ENCODE measurements at places on chromosomes 3 and 15.

DNA sequence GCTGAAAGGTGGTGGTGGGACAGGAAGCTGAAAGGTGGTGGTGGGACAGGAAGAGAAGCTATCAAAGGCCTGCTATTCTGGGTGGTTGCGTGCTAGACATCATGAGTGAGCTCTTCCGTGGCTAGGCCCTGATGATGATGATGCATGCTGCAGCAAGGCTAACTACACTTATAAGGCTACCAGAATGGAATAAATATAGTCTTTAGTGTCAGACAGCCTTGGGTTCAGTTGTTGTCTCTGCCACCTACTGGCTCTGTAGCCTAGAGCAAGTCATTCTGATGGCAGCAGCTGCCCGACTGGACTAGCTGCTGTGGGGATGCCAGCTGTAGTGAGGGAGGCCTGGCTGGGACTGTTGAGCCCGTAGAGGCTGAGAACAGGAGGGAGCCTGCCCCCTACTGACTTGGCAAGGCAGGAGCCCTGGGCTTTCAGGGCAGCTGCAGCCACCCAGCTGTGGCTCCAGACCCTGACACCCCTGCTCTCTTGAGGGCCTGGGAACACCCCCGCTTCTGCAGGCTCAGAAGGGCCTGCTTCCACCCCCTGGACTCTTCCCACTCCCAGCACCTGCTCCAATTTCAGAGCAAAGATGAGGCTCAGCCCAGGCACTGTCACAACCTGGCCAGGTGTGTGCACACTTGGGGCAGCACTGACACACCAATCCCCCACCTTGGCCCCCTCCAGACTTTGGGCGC, 21.4 kb upstream of the ZBED2 start:
- no peak for DNase-seq

GRCh38 chr3:53489787-53490458, 4.5 kb upstream of the CACNA1D start:
- no peak for DNase-seq

- DNase-seq = no peak
Observed at GRCh38 chr15:72998681-72999466, 53.4 kb upstream of the NEO1 start.

DNA sequence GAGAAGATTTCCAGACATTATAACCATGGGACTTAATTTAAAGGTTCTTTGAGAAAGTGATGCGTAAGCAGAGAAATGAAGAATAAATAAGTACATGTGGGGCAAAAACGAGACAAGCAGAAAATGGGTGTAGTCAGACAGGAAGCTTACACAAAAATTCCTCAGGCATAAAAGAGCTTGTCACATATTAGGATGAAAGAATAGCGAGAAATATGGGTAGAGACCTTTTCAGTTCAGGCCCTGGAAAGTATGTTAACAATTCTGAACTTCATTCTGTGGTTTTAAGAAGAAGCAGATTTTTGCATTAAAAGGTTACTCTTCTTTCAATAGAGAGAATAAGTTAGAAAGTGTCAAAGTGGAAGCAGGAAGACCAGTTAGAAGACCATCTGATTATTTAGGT, 352.4 kb downstream of the ROBO1 start:
- DNase-seq = no peak

DNA sequence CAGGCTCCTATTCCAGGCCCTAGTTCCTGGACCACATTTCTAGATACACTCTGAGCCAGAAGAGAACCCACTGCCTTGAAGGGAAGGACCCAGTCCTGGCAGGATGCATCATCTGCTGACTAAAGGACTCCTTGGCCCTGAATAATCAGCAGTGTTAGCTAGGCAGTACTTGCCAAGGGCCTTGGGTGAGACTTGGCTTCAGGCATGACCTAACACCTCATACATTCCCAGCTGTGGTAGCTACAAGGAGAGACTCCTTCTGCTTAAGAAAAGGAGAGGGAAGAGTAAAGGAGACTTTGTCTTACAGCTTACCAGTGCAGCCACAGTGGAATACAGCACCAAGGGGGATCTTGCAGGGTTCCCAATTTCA, 26.4 kb downstream of the PEAK1 start:
- no peak for DNase-seq

- no peak for DNase-seq
Observed at GRCh38 chr3:186653080-186653707, 12.6 kb upstream of the HRG start.

DNA sequence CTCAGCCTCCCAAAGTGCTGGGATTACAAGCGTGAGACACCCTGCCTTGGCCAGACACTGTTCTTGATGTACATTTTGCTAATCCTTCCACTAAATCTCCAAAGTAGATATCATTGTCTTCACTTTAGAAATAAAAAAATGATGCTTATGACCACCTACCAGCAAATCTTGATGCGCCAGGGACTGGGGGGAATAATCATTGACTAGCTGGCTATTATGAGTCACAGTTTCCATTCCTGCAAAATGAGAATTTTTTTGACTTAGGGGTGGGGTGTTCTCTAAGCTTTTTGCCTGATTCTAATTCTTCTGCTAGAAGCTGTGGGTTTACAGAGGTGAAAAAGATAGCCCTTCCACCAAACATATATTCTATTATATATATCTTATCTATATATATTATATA, 17.1 kb upstream of the RFC4 start:
- DNase-seq = no peak

- DNase-seq = no peak
Observed at GRCh38 chr15:71127083-71127482, 11.8 kb downstream of the THSD4 start.

DNA sequence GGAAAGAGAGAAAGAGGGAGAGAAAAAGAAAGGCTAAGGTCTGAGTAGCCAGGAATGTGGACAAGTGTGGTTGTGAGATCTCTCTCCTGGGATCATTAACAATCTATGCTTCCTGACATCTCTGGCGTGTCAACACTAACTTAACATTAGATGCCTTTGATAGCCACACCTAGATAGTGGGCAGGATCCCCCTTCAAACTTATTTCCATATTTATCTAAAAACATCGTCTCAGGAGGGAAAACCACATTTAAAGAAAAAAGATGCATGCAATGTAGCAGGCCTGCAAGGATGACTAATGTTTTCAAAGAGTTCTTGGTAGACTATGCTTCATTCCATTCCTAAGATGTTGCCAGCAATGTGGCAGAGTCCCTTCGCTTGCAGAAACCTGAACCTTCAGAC, 80.9 kb downstream of the MLH1 start:
- no peak for DNase-seq

GRCh38 chr3:151962352-151962751, 88.9 kb downstream of the SUCNR1 start:
- no peak for DNase-seq

DNA sequence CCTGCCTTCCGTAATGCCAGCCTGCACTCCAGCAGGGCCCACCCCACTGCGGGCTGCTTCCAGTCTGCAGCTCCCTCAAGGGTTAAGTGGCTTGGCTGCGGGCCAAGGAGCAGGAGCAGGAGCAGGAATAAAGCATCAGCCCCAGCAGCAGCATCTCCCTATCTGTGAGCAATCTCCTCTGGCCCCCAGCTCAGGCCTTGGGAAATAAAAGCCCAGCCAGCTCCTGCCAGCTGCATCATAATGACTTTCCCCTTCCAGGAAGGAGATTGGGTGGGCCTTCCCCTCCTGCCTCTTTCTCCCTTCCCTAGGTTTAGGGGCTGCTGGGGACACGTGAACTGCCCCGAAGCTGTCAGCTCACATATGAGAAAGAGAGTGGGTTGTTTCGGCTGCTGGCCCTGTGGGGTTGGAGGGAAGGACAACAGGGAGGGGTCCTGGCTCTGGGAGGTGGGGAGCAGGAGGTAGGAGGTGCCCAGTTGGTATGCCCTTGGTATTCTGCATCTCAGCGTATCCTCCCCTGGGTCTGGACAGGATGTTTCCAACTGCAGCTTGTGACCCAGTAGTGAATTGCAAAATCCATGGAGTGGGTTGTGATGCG, 34.6 kb upstream of the FGD5 start:
- DNase-seq = peak; percentile 22

DNA sequence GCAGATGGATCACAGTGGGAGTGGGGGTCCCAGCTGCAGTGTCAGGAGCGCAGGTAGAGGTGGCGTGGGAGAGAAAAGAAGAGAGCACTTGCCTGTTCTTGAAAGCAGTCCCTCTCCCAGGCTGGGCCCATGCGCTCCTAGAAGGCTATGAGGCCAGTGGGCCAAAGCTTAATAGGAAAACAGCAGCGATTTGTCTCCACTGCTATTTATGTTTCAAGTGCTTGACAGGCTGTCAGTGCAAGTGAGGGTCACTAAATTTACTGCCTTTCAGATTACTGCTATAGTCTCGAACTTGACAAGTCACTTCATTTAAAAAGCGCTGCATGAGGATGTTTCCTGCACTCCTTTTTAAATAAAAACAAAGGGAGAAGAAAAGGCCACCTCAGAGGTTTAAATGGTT, 239.5 kb downstream of the GAP43 start:
- DNase-seq = no peak

DNA sequence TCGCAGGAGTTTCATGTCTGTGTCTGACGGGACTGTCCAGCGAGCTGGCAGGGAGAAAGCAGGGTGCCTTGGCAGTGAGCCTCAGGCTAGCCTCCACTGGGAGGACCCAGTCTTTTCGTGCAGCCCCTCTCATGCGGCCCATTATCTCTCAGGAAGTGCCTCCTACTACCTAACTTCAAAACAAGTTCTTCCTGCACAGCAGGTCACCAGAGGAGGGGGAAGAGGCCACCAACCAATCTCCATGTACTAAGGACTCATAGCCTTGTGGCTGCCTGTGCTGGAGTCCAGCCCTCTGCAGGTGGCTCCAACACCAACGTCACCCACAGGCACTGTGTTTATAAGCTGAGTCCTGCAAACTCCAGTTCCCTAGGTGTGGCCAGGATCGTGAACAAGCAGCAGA, 4.8 kb downstream of the VIPR1 start:
- no peak for DNase-seq

DNA sequence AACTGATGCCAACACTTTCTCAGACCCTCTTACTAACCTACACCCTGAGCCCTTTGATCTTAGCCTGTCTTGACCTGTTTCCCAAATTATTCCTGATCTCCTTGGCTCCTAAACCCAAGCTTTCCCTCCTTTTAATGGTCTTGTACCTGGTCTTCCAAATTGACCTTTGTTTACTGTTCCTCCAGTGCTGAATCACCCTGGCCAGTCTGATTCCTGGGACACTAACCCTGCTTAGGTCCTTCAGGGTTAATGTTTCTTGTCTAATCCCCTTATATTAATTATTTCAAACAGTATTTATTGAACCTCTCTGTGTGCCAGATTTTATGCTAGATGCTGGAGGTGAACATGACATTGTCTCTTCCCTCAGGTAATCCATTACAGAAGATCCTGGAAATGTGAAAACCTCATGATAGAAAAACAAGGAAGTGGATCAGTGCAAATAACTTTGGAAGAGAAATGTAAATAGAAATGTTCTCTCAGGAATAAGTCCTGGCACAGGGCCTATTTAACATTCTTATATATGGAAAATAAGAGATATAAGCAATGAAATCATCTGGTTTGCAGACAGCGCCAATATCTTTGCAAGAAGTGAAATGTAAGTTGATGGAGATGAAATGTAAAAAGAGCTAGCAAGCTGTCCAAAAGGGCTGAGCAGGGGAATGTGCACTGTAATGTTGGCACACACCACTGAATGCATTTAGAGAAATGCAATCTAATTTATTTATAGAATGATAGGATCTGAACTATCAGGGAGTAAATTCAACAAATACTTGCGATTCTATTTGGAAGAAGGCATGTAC, 20.7 kb downstream of the HGD start:
- DNase-seq = no peak

DNA sequence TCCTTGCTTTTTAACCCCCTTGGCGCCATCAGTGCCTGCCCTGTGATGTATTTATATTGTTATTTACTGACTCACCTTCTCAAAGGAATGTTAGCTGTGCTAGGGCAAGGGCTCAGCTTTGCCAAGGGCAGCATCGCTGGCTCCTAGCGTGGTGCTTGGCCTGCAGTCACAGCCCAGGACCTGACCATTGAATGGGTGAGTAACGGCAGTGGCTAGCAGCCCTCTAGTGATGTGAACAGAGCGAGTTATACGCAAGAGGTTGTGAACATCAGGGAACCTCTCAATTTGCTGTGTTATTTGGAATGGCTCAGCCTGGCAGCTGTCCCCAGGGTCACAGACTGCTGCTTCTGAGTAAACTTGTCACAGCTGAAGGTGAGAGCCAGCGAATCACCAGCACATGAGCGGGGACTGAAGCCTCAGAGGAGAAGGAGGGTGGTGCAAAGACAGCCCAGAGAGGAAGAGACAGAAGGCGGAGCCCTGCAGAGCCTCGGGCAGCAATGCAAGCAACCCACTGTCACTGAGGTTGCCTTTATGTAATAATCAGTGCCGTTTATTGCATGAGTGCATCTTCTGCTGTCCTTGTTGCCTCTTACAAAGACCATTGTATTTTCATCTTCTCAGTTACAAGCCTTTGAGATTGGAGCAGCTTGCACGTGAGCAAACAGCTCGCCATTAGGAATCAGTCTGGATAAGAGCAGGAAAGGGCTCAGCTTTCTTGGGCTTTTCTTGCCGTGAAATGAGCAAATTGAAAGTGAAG, 158.3 kb downstream of the SLCO3A1 start:
- no peak for DNase-seq

DNA sequence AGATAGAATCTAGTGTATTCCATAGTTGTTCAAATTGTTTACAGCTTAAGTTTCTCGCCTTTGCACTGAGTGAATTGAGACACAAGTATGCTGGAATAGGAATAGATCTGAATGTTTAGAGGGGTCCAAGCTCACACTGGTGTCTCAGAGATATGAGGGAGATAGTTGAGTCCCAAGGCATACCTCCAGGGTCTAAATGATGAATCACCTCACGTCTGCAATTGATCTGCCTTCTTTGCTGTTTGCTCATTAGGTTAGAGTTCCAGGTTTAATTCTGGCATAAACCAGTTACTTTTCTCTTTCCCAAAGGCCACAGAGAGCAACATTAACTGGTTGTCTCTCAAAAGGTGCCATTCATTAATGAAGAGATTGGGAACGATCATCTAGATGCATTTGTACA, 106.3 kb upstream of the MME start:
- DNase-seq = no peak

- no peak for DNase-seq
Observed at GRCh38 chr15:35557544-35557943, 11.6 kb upstream of the DPH6 start.

- no peak for DNase-seq
Observed at GRCh38 chr15:47736143-47736786, 19.0 kb downstream of the SEMA6D start.

- no peak for DNase-seq
Observed at GRCh38 chr15:58490086-58490887, 58.5 kb downstream of the LIPC start.

GRCh38 chr15:62940755-62941361, 101.7 kb upstream of the TPM1 start:
- DNase-seq = no peak

GRCh38 chr15:34483644-34484043, 46.0 kb upstream of the GOLGA8A start:
- no peak for DNase-seq

- DNase-seq = no peak
Observed at GRCh38 chr15:69724333-69724732, 271.7 kb downstream of the RPLP1 start.

- no peak for DNase-seq
Observed at GRCh38 chr15:79863886-79864285, 32.9 kb downstream of the MTHFS start.

GRCh38 chr15:52360229-52361203, 64.9 kb upstream of the MYO5C start:
- no peak for DNase-seq

- no peak for DNase-seq
Observed at GRCh38 chr3:113455446-113455845, 14.2 kb upstream of the CFAP44 start.

GRCh38 chr3:174945951-174946350, 86.8 kb downstream of the NAALADL2 start:
- DNase-seq = no peak

GRCh38 chr3:13353936-13354542, 66.1 kb downstream of the NUP210 start:
- no peak for DNase-seq

- no peak for DNase-seq
Observed at GRCh38 chr3:185009650-185010049, 143.2 kb downstream of the C3orf70 start.
